ENCODE measurements at places on chromosomes 2 and 18. TPM values are rescaled to one million over a fixed set of nuclear protein-coding genes. Genes with fewer than 3 reads are reported as not detected.

DNA sequence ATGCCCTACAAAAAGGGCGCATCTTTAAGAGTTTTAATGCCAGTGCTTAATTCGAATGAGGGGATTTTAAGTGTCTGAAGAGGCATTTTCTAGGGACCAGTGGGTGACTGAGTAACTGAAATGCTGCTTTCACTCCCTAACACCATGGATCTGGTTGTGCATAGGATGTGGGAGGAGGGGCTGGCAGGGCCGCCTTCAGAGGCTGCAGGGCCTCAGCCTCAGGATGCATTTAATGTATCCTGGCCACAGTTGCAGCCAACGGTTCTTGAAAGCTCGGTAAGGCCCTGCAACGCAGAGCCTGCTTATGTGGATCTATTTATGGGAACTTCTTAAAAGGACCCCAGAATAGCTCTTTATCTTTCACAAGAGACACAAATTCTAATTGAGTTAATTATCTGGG, 25.8 kb upstream of the IL18RAP start:
- H3K27me3 ChIP-seq, result no peaks in the 10 kb centered on the region
- H3K27ac ChIP-seq, result no peak overlapping the region
- peaks cover 23% of the 10 kb centered on the region for H3K4me1 ChIP-seq
- H3K4me3 ChIP-seq, result no peak overlapping the region
- no peak for DNase-seq

DNA sequence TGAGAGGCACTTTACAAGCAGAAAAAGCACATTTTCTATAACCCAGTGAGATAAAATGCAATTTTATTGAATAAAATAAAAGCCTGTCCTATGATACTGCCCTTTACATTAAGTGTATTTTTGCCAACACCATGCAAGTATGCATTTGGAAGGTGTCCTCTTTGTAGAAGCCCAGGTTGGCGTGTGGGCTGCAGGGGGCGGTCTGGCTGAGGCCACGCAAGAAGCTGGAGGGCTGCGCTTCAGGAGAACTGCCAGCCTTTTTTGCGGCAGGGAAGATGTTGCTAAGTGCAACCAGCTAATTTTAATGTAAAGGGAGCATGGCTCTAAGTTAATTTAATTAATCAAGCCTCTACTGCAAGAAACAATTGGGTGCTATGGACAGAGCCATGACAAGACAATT, 562.8 kb upstream of the SALL3 start:
- no peak overlapping the region for H3K27ac ChIP-seq
- no peaks in the 10 kb centered on the region for H3K27me3 ChIP-seq
- no peaks in the 10 kb centered on the region for H3K4me1 ChIP-seq
- no peaks in the 10 kb centered on the region for H3K36me3 ChIP-seq
- no peak for DNase-seq
- no peak overlapping the region for H3K4me3 ChIP-seq

DNA sequence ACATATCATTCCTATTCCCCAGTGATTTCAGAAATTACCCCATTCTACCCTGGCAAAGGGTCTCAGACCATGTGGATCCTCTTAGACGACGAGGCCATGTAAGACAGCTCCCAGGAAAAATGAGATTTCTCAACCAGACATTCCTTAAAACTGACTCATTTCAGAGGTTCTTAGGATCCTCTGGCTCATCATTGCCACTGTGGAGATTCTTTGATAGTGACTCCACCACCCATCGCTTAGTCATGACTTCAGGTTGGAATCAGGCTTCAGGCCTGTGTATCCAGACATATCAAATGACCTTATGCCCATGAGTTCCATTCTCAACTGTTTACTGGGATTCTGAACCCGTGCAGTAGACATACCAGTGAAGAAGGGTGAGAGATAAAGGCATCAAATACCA, 245.6 kb upstream of the TCF4 start:
- H3K36me3 ChIP-seq, result no peaks in the 10 kb centered on the region
- no peaks in the 10 kb centered on the region for H3K4me1 ChIP-seq
- DNase-seq, result no peak

DNA sequence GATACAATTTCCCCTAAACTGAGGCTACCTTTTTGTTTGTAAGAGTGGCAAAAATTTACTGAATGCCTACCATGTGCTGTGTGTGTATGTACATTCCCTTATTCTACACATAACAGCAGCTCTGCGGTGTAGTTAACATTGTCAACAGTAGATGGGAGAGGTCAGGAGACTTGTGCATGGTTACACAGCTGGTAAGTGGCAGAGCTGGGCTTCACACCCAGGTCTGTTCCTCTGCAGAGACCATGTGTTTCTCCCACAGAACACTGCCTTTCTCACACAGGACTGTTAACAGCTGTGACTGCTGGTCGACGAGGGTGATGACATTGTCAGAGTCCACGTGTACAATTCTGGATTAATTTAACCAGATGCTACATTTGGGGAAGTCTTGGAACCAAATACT, 49.1 kb downstream of the EML6 start:
- peaks cover 1% of the 10 kb centered on the region for H3K4me1 ChIP-seq
- no peak overlapping the region for H3K27ac ChIP-seq
- no peak for DNase-seq
- H3K36me3 ChIP-seq, result no peaks in the 10 kb centered on the region
- no peak overlapping the region for H3K4me3 ChIP-seq

The LHCGR gene
- not detected for total RNA-seq
